ENCODE measurements at places on chromosomes 4 and X.

- no peak for DNase-seq
These were observed 106.8 kb downstream of the EIF4E start for GRCh38 chr4:98822144-98822543.

DNA sequence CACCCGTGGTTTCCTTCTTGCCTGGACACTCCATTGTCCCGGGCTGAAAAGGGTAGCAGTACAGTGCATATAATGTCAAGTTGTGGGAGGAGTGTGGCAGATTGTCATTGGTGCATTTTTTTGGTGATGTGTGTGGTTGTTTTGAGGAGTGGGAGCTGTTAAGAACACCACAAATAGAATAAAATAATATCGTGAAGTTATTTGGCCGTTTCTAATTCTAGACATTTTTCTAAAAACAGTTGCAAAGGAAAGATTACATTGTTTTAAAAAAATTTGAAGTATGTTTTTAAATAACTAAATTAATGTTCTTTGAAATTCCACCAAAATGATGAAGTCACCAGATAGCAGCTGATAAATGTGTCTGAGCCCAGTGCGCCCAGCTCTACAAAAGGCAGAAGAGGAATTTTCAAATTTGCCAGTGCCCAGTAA lies 1.3 kb downstream of the PKD2 start:
- DNase-seq: no peak

- no peak for DNase-seq
These were observed 38.9 kb downstream of the SAT1 start for GRCh38 chrX:23821847-23822246.

GRCh38 chr4:170047771-170048354 lies 21.7 kb upstream of the MFAP3L start:
- peak; percentile 43 for DNase-seq

DNA sequence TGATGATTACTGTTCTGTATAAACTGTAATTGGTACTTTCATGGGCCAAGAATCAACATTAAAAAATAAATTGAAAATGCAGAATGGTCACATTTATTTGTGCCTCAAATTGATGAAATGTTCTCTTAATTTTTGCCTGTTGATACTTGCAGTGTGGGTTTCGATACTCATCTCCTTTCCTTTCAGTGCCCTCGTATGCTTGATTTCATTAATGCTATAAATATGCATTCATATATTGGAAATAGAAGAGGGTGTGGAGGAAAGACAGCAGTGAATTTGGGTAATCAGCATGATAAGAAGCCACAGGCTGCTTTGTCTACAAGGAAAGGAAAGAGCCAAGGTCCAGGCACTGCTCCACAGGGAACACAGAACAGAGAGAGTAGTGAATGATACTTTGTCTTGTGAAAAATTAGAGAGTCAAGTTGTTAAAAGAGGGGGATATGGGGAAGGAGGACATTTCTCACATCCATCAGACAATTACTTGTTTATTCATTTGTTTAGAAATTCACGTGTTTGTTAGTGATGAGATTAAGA lies 1.0 kb upstream of the DDX60 start:
- DNase-seq: no peak

GRCh38 chr4:1084796-1085403 lies 28.5 kb downstream of the RNF212 start:
- DNase-seq: no peak

- no peak for DNase-seq
These were observed 778.1 kb upstream of the SLIT2 start for GRCh38 chr4:19473569-19473968.

DNA sequence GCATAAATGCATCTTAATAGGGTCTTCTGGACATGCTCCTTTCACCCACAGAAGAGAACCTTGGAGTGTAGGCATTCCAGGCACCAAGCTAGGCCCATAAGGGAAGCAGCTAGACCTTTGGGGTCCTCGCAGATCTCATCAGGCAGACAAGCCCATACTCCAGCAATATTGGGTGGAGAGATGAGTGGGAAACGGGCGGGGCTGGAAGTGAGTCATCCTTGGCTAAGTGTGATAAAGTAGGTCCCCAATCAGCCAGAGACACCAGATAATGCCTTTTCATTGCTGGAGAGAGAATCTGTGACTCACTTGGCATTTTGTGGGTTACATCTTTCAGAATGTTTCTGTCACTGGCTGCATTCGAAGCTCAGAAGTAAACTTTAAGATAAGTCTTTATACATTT lies 133.3 kb upstream of the MBNL3 start:
- no peak for DNase-seq

GRCh38 chr4:103498161-103499070 lies 221.4 kb downstream of the TACR3 start:
- no peak for DNase-seq

DNA sequence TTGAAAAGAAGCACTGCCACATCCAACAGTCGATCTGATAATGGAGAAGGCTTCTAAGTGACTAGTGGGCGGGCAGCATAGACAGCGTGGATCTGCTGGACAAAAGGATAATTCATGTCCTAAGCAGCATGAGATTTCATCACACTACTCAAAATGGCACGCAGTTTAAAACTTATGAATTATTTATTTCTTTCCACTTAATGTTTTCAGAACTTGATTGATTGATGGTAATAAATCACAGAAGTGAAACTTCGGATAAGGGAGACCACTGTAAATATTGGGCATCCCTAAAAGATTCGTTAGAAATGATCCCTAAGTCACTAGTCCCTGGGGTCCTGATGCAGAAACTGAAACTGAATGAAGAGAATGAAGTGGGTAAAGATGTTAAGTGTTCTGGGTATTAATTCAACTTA lies 93.0 kb upstream of the ANK2 start:
- no peak for DNase-seq

GRCh38 chr4:168892475-168892874 lies 117.6 kb downstream of the CBR4 start:
- no peak for DNase-seq

Measured in NCI-H1092 (cell line).